ENCODE measurements at places on chromosomes 1 and 21.

- no peak for DNase-seq
These were observed 7.3 kb downstream of the EDEM3 start for GRCh38 chr1:184747089-184747955.

- DNase-seq: no peak
These were observed 23.0 kb downstream of the RCAN3 start for GRCh38 chr1:24525606-24526005.

- DNase-seq: peak; percentile 99
These were observed 26.6 kb downstream of the DIPK1A start for GRCh38 chr1:92934395-92935378.

DNA sequence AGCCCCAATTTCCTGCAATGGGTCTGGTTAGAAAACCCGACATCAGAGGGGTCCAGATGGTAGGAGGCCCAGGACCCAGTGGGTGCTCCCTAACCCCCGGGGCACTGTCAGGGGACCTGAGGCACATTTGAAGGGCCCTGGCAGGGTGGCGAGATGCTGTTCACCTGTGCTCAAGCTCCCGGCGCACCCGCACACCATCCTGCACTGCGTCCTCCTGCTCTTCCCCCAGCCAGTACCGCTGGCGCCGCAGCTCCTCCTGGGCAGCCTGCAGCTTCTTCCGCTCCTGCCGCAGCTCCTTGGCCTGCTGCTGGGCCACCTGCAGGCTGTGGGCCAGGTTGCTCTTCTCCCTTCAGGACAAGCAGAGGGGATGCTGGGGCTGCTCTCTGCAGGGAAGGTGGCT lies 36.0 kb downstream of the RNU1-1 start:
- no peak for DNase-seq

GRCh38 chr1:92323473-92324453 lies 24.9 kb downstream of the RPAP2 start:
- DNase-seq: no peak

- DNase-seq: no peak
These were observed 8.2 kb upstream of the LAPTM5 start for GRCh38 chr1:30765556-30766434.

DNA sequence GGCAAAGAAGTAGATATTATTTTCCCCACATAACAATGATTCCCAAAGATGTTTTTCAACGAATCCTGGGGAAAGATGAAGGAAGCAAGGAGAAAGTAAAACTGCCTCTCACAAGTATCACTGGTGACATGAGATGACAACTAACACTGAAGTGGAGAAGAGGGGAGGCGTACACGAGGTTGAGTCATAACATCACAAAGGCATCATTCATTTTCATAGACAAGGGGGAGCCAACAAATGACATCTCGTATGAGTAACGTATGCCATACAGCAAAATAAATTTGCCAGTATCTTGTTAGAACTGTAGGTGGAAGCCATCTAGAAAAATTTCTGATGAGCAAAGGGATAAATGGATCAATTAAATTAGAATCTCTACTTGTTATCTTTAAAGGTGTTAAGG lies 56.6 kb downstream of the ATP1B1 start:
- DNase-seq: peak; percentile 17

DNA sequence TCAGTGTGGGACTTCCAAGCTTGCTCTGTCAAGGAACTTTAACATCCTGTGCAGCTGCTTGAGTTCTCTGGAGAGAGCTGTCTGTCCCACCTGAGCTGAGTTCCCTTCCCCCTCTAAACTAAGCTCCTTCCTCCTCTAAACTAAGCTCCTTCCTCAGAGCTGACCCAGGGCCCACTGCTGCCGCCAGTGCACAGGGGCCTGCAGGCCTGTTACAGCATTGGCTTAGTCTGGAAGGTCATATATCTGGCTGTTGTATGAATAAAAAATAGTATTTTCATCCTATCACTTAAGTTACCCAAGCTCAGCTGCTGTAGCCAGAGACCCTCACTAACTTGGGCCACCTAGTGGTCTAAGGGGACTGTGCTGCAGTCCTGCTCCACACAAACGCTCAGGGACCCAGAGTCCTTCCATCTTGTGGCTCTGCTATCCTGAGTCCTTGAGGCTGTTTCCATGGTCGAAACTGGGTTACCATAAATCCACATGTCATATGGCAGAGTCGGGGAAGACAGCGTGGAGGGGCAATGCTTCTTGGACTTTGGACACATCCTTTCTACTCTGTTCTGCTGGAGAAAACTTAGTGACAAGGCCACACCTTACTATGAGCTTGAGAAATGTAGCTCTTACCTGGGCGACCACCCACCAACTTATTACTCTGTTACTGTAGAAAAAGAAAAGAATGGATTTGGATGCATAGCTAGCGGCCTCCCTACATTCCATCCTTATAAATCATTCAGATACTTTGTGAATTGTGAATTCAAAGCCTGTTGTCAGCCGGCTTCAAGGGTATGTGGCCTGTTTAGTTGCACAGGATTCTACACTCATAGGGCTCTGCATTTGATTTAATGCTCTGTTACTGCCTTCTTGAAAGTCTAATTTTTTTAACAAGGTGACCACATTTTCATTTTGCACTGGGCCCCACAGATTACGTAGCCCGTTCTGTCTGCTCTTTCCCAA lies 71.4 kb upstream of the GCLM start:
- DNase-seq: peak; percentile 45

- DNase-seq: no peak
These were observed 35.5 kb downstream of the LRIF1 start for GRCh38 chr1:110928191-110928590.

DNA sequence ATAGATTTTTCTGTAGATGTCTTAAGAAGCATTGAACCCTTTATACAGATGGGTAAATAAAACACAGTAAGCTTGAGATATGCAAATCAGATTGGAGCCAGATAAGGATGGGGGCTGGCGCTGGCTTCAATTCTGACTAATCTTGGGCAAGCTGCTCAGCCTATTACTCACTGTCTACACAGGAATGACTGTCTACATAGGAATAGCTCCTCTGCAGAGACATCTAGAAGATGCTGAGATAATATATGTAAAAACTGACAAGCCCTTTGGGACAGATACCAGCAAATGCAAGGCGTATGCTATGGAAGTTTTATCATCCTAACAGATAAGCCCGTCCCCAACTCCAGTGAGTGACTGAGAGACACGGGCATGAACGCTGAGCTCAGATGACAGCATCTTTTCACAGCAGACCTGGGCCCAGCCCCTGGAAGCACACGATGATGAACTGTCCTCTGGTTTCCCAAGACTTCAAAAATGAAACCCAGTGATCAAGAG lies 1.7 kb downstream of the CLDN14 start:
- DNase-seq: peak; percentile 94

DNA sequence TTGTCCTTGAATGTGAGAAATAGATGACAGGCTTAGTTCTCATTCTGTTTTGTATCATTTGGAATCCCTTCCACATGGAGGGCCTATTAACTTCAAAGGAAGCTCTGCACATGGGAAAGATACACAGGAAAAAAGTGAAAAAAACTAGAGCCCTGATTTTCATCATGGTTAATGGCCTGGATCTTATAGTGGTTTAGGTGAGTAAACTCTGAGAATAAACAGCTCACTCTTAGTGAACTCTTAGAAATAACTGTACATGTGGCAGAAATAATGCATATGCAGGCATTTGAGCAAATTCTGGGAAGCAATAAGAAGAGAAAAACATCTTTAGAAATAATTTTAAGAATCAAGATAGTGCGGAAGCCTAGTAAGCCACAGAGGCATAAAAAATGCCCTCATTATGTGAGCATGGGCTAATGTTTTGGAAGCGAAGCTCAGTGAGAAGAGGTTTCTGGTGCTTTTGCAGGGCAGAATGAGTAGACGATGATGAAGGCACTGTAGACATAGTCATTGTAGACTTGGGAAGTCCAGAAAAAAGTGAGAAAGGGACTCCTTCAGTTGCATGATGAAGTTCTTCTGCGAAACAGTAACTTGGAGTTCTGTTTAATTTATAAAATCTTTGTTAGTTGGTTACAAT lies 279.9 kb downstream of the DNM3 start:
- DNase-seq: no peak

DNA sequence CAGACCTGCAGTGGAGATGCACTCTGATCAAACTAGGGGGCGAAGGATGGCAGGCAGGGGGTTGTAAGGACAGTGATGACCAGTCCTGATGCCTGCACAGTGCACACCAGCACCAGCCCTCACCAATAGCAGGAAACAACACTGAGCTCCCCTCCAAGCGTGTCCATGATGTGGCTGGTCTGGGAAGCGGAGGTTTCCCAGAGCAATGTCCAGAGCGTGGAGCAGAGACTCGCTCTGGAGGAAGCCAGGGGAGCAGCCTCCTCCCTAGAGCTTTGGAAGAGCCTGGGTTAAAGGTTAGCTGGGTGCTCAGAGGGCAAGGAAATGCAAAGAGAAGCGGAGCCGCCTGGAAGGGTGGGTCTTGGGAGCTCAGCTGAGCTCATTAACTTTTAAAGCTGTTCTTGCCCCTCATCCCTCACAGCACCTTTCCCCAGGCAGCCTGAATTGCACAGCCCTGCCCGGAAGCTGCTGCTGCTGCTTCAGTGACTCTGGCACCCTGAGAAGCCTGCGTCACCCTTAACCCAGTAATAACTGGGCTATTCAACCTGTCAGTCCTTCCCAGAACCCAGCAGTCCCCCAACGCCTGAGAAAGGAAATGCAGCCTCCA lies 162.2 kb upstream of the RAB4A start:
- no peak for DNase-seq

DNA sequence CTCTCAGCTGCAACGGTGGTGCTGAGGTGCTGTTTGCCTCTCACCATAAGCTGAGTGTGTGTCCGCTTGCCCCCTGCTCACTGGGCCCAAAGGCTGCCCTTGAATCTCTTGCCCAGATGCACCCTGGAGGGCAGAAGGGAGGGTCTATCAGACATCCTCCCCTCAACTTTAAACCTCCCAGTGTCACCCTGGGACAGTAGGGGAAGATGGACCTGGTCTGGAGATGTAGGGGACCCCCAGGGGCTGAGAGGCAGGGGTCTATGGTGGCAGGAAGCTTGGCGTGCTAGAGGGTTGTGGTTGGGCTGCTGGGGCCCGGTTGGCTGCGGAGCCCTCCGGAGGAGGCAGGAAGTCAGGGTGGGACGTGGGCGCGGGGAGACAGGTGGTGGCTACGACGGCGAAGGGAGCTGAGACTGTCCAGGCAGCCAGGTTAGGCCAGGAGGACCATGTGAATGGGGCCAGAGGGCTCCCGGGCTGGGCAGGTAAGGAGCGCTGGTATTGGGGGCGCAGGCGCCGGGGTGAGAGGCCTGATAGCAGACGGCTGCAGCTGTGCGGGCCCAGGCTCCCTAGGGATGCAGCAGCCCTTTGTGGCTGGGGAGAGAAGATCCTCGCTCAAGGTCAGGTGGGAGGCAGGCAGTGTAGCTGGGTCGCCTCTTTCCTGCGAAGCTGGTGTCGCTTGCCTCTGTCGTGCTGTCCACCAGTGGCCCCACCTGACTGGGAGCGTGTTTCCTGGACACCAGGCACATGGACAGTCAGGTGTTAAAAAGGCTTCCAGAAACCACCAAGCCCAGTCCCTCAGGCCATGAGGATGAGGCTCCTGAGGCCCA lies at the start of gene LCK:
Gene LCK, plus strand, starts transcription at position 373 of the 824 bp plus-strand sequence. CDS start 23,065 bp downstream, outside the sequence.
- DNase-seq: no peak

DNA sequence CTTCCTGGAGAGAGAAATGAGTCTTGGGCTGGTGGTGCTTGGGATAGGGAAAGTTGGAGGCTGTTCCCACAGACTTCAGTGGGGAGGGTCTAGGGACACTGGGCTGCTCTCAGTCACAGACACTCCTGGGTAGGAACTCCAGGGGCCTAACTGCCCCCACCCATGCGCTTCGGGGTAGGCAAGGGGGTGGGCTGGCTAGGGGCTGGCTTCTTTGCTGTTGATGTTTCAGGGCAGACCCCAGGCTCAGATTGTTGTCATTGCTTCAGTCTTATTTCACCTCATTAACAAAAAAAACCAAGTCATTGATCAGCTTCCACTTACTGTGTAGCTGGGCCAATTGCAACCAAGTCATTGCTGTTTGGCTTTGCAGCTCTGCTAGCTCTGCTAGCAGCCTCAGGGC lies 160.1 kb upstream of the CSF3R start:
- no peak for DNase-seq

GRCh38 chr1:186094172-186094571 lies 280.9 kb downstream of the TPR start:
- DNase-seq: peak; percentile 63

DNA sequence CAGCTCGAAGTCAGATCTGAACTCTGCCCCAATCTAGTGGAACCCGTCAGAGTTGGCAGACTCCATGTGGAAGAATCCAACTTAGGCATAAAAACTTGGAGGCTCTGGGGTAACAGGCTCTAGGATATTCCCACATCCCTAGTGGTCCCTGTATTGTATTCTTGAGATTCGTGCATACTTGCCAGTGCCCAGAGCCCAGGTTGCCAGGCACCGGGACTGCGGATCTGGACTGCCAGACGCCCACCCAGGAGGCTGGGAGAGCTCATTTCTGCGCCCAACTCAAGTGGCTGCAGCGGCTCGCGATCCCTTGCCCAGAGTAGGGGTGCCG lies 1.1 kb downstream of the GRIK1 start:
- DNase-seq: no peak

- no peak for DNase-seq
These were observed 224.5 kb upstream of the CSF3R start for GRCh38 chr1:36707221-36707620.

DNA sequence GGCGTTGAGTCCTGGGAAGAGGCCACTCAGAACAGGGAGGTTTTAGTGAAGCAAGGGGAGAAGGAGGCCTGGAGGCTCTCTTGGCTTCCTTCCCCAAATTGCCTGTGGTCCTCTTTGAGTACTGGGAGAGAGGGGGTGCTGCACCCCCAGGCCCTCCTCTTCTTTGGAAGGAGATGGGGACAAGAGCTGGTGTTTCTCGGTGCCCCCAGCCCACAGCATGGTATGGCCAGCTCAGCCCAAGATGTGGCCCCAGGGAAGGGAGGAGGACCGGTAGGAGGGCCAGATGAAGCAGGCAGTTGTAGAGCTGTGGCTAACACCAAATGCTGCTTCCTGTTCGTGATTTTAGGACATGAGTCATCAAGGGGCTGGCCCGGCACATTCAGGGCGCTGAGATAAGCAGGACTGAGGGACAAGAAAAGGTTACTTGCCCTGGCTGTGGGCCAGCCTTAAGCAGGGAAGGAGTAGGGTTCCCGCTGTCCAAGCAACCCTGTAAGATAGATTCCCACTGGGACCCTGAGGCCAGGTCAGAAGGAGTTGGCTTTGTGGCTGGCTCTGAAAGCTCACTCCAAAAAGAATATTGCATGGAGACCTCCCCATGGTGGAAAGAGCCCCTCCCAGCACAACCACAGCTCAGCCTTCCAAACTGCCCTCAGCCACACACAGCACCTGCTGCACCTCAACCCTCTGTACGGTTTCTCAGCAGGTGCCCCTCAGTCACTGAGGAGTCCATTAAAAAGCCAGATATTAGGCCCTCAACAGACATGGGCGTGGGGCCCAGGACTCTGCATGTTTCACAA lies 4.9 kb upstream of the TNFRSF1B start:
- peak; percentile 80 for DNase-seq

GRCh38 chr21:45006536-45007095 lies 66.8 kb downstream of the SLX9 start:
- DNase-seq: no peak

GRCh38 chr21:28885853-28886177 lies 106.9 kb downstream of the LTN1 start:
- DNase-seq: peak; percentile 68

GRCh38 chr1:237065903-237066302 lies 23.9 kb downstream of the RYR2 start:
- DNase-seq: no peak

GRCh38 chr1:87333692-87334347 lies 5.1 kb downstream of the LMO4 start:
- peak; percentile 24 for DNase-seq

GRCh38 chr1:26112407-26112775 lies 767 bp downstream of the PDIK1L start:
- no peak for DNase-seq
